Body of pancreas (tissue), 4 donors: ENCODE measurements at places on chromosomes 3 and 15. TPM values are rescaled to one million over a fixed set of nuclear protein-coding genes. Genes with fewer than 3 reads are reported as not detected.

Gene ZNF80
- total RNA-seq: not detected

DNA sequence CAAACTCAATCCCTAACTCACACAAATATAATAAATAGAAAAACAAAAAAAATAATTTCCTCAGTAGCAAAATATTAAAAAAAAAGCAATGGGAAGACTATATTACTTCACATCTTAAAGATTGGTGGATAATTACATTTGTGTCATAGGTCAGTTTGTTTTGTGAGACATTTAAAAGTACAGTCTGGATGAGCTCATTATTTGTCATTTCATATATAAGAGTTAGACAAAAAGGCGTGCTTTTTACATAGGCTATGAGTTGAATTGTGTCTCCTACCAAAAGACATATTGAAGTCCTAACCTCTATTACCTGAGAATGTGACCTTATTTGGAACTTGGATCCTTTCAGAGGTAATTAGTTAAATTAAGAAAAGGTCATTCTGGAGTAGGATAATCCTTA is 710.1 kb upstream of the CBLB start:
- no peak for DNase-seq

GRCh38 chr3:159191447-159191846 is 389.6 kb downstream of the MFSD1 start:
- DNase-seq: no peak

DNA sequence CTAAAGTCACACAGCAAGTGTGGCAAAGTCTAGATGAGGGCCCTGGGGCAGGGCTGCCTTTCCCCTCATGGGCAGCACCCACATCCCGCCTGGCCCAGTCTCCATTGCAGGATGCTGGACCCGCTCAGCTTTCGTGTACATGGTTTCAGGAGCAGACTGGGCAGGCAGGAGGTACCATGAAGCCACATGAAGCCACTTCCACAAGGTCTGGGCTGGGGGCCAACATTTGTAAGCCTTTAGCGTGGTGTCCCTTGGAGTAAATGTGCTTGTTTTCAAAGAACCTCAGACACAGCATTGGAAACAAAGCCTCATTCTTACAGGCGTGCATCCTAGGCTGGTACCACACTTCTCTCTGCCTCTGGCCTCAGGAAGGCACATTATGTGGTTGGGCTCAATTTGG is 34.5 kb downstream of the UMPS start:
- DNase-seq: no peak

- no peak for DNase-seq
Measured at GRCh38 chr3:29169451-29169850, 111.4 kb upstream of the RBMS3 start.

DNA sequence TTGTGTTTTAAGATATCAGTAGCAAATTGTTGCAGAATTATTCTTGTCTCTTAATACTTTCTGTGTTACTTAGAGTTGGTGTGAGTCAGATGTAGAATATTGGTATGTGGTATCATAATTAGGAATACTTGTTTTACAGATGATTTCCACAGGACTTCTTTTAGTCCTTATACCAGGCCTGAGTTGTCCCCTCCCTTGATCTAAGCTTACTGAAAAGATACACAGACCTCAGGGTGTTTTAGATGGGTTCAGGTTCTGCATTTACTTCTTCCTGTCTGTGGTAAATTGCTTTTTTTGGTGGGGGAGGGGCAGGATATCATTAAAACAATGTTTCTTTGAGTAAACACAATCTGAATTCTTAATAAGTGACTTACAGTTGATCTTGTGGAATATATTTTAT is 14.2 kb downstream of the DZIP3 start:
- DNase-seq: no peak

Gene CPEB1
- total RNA-seq: not detected

DNA sequence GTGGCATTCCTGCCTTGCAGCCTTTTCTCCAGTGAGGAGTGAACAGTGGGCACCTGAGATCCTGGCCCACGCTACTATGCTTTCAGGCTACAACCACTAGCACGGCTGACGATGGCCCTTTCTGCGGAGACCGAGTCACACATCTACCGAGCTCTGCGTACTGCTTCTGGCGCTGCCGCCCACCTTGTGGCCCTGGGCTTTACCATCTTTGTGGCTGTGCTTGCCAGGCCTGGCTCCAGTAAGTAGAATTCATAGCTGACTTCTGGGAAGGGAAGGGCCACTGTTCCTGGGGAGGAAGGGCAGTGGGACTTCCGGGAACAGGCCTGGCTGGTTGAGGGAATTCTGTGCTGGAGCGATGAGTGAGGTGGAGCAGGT is 648 bp downstream of the CYB561D2 start:
- DNase-seq: no peak

Gene IL17RB
- 16.5 TPM for total RNA-seq

DNA sequence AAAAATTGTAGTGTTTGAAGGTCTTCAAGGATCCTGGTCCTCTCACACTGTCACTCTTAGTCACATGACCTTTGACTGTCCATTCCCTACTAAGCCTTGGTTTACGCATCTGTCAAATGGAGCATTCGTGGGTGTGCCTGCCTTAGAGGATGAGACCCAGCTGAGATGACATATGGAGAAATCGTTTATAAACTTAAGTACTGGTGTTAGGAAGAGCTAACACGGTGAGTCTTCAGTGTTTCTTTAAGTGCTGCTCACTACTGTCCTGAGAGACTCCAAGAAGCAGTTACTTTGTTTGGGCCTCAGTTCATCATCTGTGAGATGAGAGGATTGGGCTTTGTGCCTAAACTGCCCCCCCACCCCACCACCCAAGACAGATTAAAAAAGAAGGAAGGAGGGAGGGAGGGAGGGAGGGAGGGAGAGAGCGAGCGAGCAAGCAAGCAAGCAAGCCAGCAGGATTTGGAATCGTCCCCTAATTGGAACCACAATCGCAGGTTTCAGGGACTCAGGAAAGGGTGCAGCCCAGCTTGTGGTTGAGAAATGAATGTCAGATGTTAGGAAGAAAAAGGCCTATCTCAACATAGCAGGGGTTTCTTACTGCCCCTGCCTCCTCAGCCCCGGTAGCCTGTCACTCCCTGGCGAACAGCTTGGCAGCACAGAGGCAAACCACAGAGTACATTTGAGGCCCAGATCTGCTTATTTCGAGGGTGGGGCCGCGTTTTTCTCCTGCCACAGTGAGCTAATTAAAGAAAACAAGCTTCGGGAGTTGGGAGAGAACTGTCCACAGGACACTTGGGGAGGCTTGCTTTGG is 32.7 kb downstream of the SMAD3 start:
- peak; percentile 23 for DNase-seq

DNA sequence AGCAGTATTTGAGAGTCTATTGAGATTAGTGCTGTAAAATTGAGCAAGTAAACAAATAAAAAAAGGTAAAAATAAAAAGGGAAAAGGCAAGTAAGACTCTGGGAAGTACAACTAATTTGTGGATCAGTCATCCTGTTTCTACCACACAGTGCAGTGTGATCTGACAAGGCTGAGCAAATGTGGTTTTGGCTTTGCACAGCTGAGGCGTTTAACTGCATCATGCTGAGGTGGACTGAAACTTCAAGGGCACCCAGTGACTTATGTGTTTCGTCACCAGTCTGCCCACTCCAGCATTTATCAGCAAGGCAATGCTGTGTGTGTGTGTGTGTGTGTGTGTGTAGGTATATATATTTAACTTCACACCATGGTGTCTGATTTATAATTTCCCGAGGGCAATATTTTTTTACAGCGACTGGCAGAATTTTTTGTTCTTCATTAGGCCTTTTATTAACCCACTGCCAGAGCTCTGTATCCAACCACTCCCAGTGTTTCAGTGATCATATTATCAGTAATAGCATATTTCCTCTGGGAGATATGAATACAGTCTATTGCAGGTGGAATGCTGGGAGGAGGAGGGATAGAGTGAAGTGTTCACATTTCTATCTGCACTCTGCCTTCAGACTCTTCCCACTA is 131.5 kb upstream of the SATB1 start:
- no peak for DNase-seq

DNA sequence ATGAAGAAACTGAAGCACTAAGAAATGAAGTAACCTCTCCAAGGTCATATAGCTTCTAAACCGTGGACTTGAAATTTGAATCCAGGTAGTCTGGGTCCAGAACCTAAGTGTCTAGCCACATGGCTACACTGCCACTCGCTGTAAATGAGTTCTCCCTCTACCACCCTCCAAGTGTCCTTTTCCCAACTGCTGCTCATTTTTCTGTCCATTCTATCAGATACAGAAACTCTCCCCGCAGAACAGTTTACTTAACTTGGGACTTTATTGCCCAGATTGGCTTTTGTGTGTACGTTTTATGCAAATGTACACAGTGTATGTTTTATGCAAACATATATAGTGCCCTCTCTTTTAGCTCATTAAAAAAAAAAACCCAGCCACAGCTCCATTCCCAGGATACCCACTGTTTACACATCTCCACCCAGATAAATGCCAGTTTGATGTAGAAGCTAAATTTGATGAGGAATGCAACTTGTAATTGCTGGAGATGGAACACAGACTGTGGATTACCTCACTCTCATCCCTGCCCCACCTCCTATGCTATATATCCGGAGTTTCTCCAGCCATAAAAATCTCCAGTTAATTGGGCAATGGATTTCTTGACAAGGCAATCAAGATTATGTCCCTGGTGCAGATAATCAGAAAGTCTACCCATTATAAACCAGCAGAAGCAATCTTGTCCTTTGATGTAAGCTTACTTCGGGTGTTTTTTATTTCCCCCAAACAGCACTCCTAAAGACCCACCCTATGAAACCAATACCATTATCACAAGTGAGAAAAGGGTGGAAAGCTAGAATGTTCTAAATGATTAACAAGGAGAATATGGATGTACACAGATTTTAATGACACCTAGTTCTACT is 42.0 kb downstream of the THBS1 start:
- no peak for DNase-seq

Gene PLOD2
- total RNA-seq: 24.4 TPM

Gene P2RY1
- 6.9 TPM for total RNA-seq

GRCh38 chr3:52704611-52705437 is 767 bp downstream of the GLT8D1 start:
- DNase-seq: peak; percentile 31

Gene SPESP1
- 2.1 TPM for total RNA-seq

GRCh38 chr3:60017631-60018030 is 967.8 kb upstream of the CFAP20DC start:
- DNase-seq: no peak

Gene CCR9
- not detected for total RNA-seq

- DNase-seq: no peak
Measured at GRCh38 chr15:67495585-67495984, 25.3 kb upstream of the C15orf61 start.

DNA sequence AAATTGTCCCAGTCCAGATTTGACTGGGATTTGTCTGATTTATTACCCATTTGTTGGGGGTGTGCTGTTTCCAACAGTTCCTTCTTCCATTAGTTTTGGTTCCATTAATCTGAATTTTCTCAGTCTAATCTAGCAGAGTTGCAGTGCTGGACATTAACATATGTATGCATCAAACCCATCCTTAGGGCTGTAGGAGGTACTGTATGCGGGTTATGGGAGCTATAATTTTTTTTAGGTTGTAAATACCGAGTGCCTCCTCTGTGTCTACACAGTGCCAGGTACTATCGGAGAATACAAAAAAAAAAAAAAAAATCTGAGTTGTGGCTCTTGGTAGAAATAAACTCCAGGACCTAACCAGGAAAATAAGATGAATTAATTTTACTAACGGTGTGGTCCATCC is 133.8 kb downstream of the LIPC start:
- DNase-seq: no peak

- DNase-seq: no peak
Measured at GRCh38 chr3:134704133-134704532, 53.3 kb upstream of the KY start.

DNA sequence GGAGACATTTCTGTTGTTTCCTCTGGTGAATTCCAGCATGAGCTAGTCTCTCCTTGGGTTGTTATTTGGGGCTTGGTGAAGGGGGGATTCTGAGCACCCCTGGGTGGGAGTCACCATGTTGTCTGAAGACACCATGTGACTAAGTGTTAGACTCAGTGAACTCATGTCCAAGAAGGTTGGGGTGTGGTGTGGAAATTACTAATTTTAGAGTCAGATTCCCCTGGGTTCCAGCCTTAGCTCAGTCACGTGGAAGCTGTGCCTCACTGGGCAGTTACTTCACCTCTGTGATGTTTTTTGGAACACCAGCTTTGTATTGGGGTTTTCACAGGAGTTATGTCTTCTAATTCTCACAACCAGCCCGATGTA is 171.5 kb downstream of the RPLP1 start:
- no peak for DNase-seq

DNA sequence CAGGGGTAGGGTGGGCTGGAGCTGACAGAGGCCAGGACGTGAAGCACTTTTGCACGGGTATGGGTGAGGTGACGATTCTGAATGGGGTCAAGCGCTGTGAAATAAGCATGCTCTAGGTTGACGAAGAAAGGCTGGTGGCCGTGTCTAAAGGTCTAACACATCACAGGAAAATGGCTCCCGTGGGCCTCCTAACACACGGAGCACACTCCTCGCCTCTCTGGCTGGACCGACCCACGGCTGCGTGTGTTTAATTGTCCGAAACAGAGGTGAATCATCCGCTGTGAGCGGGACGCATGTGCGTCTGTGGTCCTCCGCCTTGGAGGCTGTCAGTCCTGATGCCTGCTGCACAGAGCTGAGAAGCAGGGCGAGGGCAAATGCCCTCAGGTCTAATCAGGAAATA is 130.6 kb downstream of the NSMCE3 start:
- DNase-seq: no peak

Gene C2CD4A
- total RNA-seq: 2.1 TPM

- DNase-seq: no peak
Measured at GRCh38 chr15:69159805-69160140, 662 bp upstream of the GLCE start.

- DNase-seq: no peak
Measured at GRCh38 chr3:139113993-139114375, 69.3 kb upstream of the PRR23C start.

- DNase-seq: no peak
Measured at GRCh38 chr3:178826435-178827123, 245.0 kb downstream of the ZMAT3 start.

DNA sequence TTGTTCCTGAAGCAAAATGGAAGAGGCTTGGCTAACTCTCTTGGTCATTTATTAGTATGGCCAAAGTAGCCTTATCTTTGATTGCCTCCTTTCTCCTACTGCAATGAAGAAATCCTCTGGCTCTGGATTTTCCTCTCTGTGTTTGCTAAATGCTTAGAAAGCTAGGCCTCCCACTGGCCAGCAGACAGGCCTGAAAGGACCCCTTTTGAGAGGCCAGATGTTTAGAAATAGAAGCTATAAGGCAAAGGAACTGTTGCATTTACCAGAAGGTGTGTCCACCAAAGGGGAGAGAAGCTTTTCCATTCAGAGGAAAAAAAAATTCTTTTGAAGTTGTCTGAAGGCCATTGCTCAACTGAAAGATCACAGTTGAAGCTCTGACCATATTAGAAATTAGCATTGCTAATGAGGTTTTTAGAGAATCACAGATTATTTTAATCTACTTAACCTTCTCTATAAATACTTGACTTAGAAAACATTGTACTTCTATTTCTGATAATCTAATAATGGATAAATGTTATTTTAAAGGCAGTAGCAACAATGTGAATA is 160.8 kb downstream of the SYNPR start:
- no peak for DNase-seq
